ENCODE measurements at places on chromosomes 3 and 15.

DNA sequence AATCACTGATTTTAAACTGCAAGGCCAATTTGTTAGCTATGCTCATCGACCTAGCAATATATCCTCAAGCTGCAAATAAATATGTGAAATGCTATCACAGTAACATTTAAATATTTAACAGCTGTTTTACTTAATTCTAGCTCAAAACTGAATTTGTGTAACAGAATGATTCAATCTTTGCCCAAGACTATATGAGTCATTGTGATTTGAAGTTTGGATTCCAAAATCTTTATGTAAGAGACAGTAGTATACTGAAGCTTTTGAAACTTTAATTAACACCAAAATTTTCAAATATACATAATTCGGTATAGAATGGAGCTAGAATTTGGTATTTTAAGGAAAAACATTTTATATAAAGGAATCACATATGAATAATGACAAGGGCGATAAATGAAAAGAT lies 603.0 kb upstream of the ROBO2 start:
- no peak for DNase-seq

DNA sequence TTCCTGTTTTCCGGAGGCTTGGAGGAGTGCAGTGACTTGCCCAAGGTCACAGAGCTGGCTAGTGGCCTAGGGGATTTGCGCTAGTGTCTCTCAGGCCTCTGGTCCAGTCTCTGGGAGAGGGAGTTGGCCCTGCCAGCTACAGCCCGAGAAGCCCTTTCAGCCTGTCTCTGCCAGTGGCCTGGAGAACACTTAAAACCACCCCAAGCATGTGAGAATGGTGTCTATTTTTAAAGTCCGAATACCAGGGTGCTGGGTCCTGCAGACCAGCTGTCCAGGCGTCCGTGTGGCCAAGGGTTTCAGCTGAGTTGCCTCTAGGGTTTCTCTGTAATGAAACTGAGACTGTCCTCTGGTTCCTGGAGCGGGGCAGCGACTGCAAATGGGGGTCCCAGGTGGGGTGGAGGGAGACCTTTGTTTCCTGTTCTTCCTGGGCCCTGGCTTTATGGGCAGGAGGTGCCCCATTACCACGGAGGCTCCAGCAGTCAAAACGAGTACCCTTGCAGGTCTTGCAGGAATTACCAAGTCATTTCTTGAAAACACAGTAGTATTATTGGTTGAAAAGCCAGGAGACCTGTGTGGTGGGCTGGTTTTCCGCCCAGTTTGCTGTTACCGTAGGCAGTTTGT lies 2.2 kb downstream of the CAND2 start:
- DNase-seq, result no peak

GRCh38 chr3:171522651-171523050 lies 62.4 kb upstream of the TNIK start:
- DNase-seq, result no peak

- DNase-seq, result no peak
Observed at GRCh38 chr3:194328053-194328657, 23.0 kb downstream of the CPN2 start.

- DNase-seq, result no peak
Observed at GRCh38 chr3:125261031-125261430, 48.5 kb upstream of the SLC12A8 start.

GRCh38 chr3:12613250-12613649 lies 50.7 kb downstream of the RAF1 start:
- DNase-seq, result no peak

DNA sequence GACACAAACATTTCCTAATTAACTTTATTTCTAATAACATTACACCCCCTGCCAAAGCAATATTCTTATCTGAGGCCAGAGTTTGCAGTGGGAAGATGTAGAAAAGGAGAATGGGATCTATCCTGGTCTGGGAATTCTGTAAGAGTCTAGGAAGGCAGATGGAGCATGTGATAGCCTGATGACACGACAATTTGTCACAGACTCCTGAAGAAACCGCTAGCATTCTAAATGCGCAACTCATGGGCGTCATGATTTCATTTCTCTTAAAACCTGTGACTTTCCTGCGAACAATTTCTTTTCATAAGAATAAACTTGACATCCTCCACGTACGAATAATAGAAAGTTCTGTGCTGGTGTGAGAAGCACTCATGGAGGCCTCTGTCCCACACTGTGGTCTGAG lies 72.9 kb upstream of the ATP10A start:
- no peak for DNase-seq

GRCh38 chr15:72161361-72162132 lies 36.0 kb downstream of the GRAMD2A start:
- no peak for DNase-seq

DNA sequence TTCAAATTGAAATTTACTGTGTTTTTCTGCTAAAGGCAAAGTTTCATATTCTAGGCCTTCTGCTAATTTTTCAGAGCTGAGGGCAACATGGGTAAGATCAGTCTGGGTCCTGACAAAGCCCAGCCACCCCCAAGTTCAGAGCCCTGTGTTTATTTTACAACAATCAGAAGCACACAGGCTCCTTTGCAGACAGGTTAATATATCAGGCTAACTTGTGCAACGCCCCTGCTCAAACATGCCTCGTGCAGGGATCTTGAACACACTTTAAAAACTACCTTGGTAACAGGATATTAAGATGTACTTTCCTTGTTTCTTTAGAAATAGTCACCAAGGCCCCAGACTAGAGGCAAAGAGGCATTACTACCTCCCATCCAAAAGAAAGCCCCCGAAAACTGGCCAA lies 64.0 kb downstream of the POLR2M start:
- no peak for DNase-seq

- DNase-seq, result no peak
Observed at GRCh38 chr3:58059349-58060321, 51.4 kb downstream of the FLNB start.

DNA sequence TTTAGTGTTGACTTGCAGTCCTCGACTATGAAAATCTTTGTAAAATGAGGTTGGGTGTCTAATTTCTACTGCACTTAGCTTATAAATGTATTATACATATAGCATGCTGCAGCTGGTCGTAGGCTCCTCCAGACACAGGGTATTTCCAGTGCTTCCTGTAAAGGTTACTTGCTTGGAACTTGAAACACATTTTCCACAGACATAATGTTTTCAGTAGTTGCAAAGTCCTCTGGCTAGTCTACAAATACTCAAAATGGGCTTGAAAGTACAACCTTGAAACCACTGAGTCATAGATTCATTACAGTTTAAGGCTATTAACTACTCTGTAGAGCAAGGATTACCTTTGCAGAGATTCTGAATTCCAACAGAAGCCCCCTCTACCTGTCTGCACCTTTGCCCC lies 464.1 kb downstream of the RAP2B start:
- DNase-seq, result no peak

DNA sequence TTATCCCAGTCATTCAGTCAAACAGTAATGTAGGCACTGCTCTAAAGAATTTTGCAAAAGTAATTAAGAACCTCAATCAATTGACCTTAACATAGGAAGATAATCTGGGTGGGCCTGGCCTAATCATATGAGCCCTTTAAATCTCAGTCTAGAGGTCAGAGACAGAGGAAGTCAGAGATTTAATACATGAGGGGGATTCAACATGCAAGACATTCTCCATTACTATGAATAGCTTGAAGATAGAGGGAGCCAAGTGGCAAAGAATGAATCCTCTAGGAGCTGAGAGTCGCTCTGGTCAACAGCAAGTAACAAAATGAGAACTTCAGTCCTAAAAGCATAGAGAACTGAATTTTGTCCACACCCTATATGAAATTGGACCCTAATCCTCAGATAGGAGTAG lies 39.0 kb upstream of the MBNL1 start:
- DNase-seq, result no peak

DNA sequence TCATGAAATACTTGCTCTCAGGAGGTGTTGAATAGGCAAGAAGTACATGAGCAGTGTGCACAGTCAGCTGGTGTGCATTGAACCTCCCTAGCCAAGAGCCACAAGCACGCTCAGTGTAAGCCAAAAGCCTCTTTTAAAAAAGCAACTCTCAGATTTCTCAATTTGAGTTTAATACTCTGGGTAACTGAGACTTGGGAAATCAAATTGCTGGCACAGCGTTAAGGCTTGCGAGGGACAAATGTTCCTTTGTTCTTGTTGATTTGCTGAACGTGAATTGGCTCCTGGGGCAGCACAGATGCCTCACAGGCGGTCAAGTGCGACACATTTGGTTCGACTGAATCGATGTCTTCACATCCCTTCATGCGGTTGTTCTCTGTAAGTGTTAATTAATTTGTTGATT lies at the start of gene FAM240A:
Gene FAM240A, plus strand, starts transcription at position 202 of the 400 bp plus-strand sequence. Its CDS starts 159 bp downstream, at position 361.
- no peak for DNase-seq

GRCh38 chr3:6805236-6805635 lies 55.7 kb upstream of the GRM7 start:
- no peak for DNase-seq

DNA sequence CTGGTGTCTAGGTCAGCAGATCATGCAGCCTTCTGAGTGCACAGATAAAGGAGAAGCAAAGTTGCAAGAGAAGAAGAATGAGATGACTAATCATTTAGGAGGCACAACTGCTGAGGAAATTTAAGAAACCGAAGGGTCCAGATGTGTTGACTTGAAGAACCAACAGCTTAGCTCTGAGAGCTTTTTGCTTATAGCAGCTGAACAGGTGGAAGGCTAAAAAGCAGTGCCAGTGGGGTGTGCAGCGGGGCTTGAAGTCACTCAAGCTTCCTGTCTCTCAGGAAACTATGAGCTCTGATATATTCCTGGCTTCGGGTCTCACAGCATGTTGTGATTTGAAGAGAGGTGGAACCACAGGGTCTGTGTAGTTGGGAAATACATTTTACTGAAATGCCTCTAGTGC lies 305.7 kb downstream of the RYR3 start:
- DNase-seq, result no peak

- DNase-seq, result no peak
Observed at GRCh38 chr15:48466079-48466478, 134.8 kb downstream of the DUT start.

- no peak for DNase-seq
Observed at GRCh38 chr3:65145680-65146079, 457.9 kb upstream of the ADAMTS9 start.

DNA sequence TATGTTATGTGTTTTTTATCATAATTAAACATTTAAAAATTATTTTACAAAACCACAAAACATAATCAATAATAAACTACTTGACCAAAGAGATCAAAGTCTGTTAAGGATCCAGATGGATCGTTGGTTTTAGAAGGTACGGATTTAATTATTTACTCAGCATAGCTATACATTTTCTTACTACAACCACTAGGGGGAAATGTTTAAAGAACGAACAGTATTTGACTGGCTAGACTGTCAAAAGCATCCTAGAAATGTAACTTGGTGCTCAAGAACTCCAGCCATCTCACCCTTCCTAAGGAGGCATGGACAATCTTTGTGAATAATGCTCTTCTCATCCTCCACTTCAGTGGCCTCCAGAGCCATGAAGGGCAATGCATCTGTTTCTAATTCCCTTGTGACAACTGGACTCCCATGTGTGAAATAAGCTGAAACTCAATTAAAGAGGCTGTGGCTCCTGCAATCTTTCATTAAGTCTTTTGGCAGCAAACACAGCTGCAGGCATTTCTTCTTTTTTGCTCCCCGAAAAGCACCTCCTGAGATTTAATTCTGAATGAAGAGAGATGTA lies 94.7 kb upstream of the TUSC7 start:
- no peak for DNase-seq

DNA sequence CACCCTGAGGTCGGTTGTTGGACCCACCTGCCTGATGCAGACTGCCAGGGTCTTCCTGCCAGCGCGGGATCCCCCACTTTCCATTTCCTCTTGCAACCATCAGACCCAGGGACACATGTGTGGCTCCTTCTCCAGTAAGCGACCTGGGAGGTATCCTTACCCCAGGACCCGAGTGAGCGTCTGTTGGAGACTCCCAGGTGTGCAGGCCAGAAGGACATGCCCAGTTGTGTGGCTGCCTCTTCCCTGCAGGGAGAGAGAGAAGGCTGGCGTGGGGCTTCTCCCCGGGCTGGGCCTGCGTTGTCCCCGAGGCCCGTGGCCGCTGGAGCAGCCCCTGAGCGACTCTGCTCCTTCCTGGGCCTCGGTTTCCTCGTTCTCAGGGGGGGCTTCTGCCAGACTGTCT lies 56.8 kb downstream of the APBA2 start:
- no peak for DNase-seq

DNA sequence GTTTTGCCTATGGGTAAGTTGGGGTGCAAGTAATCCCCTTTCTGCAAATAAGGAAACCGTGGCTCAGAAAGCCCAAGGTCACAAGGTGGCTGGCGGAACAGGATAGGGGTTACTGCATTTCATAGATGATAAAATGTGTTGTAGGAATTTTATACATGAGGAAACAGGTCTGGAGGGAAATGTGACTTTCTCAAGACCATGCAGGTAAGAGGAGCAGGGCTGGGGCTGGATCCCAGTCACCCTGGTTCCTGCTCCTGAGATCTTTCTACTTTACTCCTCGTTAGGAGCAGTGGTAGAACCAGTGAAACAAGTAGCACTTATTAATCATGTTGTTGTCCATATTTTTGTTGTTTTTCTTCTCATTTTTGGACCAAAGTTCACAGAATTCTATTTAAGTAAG lies 63.2 kb downstream of the SSUH2 start:
- DNase-seq, result no peak

DNA sequence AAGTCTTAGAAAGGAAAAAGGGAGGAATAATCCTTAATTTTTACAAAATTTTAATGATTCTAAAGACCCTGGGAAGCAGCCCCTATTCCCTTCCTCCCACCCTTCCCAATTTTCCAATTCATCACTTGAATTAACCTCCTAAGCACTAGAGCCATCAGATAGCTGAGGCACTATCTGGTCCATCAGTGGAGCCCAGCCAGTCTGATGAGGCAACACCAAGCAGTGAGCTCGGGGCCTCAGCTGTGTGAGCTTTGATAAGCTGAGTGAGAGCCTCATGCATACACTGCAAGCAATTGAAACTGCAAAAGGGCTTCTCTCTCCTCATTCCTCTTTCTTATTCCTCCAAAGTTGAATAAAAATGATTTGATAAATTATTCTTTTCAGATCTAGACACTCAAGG lies 31.9 kb downstream of the TUSC7 start:
- DNase-seq, result no peak

- no peak for DNase-seq
Observed at GRCh38 chr3:5022187-5022965, 43.1 kb downstream of the BHLHE40 start.

- DNase-seq, result no peak
Observed at GRCh38 chr3:141605883-141606282, 119.1 kb downstream of the RASA2 start.

GRCh38 chr15:84907731-84908130 lies 23.3 kb downstream of the SLC28A1 start:
- no peak for DNase-seq

DNA sequence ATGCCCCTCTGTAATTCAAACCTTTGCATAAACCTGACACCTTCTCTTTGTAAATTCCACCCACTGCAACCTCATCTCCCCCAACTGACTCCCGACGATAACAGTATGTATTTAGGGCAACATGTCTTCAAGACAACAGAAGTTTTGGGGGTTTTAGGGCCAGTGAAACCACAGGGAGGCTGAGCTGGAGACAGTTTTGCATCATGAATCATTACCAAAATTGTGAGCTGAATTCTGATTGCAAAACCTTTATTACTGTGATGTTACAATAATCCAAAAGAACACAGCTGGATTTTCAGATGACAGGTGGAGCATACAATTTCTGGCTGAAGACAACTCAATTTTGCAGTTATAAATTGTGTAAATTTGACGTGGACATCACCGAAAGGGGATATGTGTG lies 281.3 kb upstream of the TTC14 start:
- DNase-seq, result no peak

All from activated CD4-positive, alpha-beta T cell treated with anti-CD3 and anti-CD28 coated beads for 1 hour (primary cell).